ENCODE measurements at places on chromosomes 13 and 19.
A peak's percentile ranks its signal among the peaks of the same experiment; 100 is the strongest.

DNA sequence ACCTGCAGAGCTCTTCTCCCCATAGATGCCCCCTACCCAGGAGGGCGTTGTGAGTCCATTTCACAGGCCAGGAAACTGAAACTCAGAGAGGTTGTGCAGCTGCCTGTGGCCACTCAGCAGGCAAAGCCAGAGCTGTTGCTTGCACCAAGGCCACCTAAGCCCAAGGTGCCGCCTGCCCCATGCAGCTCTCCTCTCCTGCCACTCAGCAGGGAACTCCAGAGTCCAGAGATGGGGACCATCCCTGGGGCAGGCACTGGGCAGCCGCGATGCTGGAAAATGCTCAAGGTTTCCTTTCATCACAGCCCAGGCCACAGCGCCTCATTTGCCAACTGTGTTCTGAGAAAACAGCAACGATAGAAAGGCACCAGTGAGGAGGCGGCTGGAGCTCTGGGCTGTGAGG lies 41.0 kb upstream of the PEPD start:
- DNase-seq, result no peak

GRCh38 chr13:76440568-76440967 lies 445.6 kb downstream of the KCTD12 start:
- DNase-seq, result no peak

DNA sequence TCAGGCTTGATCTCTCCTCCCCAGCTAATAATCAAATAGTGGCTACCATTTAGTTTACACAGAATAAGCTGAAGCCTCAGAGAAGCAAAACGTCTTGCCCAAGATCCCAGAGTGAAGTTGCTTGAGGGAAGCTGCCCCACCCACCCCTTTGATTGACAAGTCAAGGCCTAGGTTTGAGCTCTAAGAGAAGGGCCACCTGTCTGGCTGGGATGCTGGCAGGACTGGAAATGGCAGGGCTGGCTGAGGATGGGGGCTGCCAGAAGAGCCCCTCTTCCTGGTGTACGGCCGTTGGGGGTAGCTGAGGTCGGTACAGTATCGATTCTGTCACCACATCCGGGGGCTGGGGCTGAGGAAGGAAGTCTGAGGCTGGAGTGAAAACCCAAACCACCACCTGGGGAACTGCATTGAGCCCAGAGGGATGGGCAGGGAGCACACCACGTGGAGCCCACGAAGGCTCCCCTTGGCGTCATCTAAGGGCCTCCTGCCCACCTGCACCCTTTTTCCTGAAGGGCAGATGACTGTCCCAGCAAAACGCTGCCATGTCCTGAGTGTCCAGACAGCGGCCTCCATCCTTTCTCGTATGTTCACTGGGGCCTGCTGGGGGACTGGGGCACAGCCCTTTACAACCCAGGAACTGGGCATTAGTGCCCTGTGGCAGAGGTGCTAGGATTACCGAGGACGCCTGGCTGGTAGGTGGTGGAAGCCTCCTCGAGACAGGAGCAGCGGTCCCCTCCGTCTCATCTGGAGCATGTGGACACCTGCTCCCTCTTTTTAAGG lies 1.4 kb upstream of the PRKD2 start:
- DNase-seq, result peak; percentile 12

GRCh38 chr19:42201489-42202289 lies 15.8 kb downstream of the DEDD2 start:
- no peak for DNase-seq

GRCh38 chr13:111577208-111577828 lies 256.9 kb downstream of the TEX29 start:
- no peak for DNase-seq

DNA sequence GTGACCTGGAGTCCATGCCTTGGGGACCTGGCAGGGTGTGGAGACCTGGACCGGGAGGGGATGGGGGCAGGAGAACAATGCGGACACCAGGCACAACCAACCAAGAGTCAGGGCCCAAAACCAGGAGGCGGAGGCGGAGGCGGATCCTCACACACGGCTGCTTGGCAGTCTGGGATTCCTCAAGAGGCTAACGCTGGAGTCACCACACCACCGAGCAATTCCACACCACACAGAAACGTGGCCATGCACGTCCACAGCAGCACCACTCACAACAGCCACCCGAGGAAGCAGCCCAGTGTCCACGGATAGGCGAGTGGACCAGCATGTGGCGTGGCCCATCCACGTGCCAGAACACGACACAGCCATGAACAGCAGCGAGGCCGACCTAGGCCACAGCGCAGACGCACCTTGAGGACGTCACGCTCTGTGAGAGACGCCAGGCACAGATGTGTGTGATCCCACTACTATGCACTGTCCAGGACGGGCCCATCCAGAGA lies 17.7 kb downstream of the SBNO2 start:
- DNase-seq, result no peak

GRCh38 chr13:98275681-98276171 lies 98.7 kb upstream of the RNF113B start:
- peak; percentile 30 for DNase-seq

DNA sequence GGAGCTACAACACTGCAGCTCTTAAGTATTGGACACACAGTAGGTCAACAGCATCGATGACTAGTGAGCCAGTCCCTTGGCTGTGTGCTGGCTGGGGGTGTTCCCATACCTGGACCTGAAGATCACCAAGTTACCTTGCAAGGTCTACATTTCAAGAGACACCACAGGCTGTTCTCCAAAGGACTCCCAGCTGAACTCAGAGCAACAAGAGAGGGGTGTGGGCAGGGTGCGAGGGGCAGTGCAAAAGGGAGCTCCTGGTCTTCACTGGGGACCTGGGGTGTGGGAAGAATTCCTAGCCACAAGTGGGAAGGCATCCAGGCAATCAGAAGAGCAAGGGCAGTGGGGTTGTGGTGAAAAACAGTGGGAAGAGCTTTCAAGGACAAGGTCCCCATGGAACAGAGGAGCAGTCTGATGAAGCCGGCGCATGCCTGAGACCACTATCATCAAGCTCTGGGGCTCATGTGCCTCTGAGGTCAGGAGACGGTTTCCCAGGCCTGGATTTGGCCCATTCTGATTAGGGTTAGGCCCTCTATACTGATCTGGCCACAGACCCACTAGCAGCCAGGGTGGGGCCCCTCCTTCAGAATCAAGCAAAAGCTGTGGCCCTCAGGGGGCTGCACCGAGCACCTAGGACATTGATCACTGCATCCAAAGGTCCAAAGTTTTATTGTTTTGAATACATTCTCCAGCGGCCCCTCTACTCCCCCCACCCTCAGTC lies 4.7 kb upstream of the GSK3A start:
- DNase-seq, result no peak

DNA sequence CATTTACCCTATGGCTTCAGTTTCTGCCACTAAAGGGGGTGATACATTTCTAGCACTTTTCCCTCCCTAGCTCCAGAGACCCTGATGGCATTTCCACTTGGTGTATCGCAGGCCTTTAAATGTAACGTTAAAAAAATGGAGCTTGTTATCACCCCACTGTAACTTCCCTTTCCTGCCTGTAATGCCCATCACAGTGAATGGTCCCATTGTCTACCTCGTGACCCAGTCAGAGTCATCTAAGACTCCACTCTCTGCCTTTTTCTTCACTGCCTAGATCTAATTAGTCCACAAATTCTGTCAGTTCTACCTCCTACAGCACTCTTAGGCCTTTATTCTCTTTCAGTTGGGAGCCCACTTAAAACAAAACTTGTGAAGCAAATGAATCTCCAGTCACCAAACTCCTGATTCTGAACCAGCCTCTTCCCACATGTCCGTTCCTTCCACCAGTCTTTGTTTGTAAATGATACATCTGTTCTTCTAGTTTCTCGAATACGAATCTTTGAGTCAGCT lies 64.8 kb downstream of the NHLRC3 start:
- DNase-seq, result no peak

DNA sequence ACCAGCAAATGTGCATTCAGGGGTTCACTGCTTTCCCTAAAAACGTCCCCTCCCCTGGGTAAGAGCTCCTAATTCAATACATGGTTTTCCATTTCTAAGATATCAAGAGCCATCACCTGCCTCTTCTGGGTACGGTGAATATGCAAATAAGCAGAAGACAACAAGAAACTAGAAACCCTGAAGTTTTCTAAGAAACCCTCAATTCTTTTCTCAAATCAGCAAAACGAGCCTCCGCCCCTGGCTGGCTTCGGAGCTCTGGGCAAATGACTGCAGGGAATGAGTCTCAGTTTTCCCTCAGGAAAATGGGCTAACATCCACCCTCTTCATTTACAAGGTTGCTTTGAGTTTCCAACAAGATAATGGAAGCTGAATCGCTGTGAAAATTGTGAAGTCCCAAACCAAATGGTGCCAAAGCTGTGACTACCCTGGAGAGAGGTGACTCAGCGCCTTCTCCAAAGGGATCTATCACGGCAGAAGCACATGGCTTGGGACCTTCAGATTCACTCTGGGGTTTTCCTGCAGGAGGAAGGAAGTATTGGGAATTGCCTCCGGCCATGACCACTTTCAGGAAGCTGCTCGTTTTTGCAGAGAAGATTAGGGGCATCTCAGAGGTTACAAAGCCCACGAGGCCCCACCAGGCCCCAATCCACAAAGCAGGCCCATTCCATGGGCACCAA lies 26.6 kb downstream of the KLF2 start:
- DNase-seq, result no peak

GRCh38 chr13:54633456-54633855 lies 1604.8 kb downstream of the OLFM4 start:
- no peak for DNase-seq

DNA sequence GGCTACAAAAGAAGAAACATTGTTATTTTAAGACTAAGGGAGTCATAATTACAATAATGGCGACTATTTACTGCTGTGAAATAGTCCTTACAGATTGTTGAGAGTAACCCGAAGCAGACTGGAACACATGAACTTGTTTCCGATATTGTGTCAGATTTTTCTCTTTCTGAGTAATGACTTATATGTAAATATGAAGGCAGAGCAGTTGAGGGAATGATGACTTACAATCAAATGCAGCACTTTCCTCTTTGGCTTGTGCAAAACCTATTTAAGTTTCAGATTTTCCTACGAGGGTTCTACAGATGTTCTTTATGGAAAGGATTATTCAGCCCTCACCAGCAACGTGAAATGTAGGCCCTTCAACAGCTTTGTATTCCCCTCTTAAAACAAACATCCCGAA lies 198.6 kb downstream of the RGCC start:
- DNase-seq, result no peak

DNA sequence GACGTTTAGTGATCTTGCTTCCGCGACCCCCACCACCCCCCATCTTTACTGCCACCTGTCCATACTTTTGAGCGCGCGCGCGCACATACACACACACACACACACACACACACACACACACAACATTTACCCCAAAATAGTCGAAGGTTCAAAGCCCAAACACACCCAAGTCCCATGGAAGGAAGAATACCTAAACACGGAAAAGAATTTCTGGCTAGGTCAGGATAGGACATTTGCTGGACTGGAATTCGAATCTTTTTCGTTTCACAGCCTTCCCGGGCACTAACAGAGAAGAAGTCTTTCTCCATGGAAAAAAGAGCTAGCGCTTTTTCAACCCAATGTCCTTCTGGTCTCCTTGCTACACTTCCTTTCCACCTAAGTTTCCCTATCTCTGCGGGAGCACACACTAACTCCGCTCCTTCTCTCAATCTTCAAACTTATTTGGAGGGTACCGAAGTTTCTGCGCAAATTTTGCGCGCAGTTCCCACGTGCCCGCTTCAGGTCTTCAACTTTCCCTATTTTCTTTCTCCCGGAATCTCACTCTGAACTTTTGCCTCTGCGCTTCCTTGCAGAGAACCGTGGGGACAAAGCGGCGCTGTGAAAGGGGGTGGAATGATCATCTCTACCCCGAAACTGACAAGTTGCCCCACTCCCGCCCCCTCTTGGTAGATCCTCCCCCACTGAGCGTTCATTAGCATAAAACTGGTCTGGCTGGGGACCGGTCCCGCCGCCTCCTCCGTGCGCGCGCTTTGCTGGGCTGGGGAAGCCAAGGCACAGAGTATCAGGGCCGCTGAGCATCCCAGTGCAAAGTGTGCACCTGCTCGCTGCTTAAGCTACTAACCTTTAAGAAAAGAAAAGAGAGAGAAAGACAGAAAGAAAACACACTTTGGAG lies 2.7 kb downstream of the DACH1 start:
- peak; percentile 89 for DNase-seq

- peak; percentile 60 for DNase-seq
These were observed 492 bp downstream of the TMEM147 start for GRCh38 chr19:35545855-35546381.

DNA sequence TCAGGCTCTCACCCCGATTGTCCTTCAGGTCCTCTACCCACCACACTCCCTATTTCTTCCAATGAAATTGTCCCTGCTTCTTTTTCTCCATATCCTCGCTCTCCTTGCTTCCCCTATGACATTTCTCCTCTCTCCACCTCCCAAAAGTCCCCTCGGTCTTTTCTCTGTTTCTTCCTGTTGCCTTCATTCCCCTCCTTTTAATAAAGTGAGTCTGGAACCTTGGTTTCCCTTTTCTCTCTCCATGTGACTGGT lies 676 bp upstream of the ZNF574 start:
- DNase-seq, result peak; percentile 71

DNA sequence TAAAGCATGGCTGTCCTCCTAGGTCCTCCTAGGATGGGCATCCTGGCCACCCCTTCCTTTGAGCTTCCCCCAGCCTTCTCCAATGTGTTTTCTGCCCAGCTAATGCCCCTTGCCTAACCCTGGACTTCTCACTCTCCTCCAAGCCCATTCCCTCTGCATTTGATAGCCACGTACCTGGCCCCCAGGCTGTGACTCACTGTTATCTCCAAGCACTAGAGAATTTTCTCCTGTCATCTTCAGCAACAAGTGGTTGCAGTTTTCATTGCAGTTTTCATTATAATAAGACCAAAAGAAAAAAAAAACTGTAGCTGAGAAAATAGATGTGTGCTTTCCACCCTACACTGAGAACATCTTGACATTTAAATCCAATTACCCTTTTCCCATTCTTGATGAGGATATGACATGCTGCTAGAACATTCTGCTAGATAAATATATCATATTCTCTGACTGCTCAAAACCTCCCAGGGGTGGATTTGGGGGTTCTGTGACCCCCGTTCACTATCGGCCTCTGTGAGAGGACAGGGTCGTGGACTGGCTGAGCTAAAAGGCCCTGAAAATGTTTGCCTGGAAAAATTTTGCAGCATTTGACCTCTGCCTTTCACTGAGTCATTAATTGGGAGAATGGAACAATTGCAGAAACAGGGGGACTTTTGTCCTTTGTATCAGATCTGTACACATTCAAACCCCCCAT lies 58.8 kb upstream of the KCTD15 start:
- no peak for DNase-seq

DNA sequence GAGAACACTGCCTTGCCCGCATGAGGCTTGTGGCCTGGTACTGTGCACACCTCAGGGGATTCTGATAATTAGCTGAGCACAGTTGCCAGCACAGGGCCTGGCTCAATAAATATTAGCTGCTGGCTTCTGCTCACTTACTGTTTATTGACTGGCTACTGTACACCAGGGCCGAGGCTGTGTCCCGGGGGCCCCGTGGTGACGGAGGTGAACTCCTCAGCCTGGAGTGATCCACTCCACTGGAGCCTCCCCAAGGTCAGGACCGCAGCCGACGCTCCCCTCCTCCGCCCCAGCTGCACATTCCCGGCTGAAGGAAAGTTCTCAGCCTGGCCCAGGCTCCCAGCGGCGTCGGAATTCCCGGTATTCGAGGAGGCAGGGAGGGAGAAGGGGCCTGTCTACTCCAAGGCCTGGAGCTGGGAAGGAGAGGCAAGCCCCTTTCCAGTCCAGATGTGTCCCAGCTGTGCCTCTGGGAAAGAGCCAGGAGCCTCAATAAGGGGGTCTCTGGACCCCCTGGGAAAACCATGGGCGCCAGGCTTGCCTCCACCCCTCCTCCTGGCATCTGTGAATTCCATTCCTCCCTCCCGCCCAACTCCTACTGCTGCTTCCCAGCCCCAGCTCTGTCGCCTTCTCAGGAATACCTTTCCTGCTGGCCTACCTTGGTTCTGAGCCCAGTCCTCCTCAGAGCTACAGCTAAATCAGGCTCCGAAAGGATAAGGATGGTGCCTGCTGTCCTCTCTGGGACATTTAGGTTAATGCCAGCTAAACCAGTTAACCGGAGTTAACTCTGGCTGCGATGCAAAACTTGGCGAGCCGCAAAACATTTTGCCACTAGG lies 7.3 kb downstream of the RPS16 start:
- no peak for DNase-seq
